Activated T-cell treated with anti-CD3 and anti-CD28 coated beads, Interleukin-2, amount 50 U/mL, for 72 hours (primary cell): ENCODE measurements at places on chromosomes 13 and 19.

GRCh38 chr19:6716610-6716970 is 3.9 kb downstream of the C3 start:
- DNase-seq = no peak

DNA sequence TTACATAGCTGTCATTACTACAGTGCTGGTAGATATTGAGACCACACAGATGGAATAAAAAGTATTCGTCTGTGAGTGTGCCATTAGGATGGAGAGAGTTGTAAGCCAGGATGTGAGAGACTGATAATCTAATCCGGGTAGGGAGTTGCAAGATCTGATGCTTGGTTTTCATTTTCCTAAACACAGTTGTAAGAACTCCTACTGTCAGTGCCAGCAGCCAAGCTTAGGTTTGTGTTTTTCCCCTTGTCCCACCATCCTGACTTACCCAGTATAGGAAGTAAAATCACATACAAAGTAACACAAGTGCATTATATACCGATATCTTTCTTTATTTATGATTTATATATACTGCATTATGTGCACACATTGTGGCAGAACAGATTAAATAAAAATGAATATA is 726.4 kb upstream of the PCDH20 start:
- no peak for DNase-seq

- DNase-seq = no peak
Measured at GRCh38 chr13:94859811-94860210, 147.5 kb upstream of the SOX21 start.

GRCh38 chr19:12611361-12611699 is 610 bp downstream of the ZNF791 start:
- DNase-seq = no peak

- DNase-seq = peak; percentile 45
Measured at GRCh38 chr19:38869160-38869835, 8.8 kb downstream of the RINL start.

- peak; percentile 69 for DNase-seq
Measured at GRCh38 chr19:18865973-18866799, 29.8 kb downstream of the CERS1 start.

DNA sequence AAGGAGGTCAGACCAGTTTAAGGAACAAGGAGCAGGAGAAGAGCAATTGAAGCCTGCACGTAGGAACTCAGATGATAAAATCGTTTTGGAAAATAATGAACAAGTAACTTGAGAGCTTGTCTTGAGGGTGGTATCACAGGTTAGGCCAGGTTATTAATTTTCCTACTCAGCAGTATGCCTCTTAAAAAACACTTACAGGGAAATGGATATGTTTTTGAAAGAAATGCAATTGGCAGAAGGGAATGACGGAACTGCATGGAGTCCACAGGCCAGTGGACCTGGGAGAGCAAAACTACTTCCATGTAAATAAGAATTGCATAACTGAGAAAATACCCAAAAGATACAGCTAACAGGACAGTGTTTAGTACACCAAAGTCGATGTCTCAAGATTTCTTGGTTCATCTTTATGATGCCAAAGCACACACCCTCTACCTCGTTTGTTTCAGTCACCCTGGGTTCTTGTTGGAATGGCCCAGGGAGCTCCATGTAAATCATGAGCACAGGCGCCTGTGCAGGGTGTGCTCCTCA is 35.2 kb downstream of the MBNL2 start:
- no peak for DNase-seq

DNA sequence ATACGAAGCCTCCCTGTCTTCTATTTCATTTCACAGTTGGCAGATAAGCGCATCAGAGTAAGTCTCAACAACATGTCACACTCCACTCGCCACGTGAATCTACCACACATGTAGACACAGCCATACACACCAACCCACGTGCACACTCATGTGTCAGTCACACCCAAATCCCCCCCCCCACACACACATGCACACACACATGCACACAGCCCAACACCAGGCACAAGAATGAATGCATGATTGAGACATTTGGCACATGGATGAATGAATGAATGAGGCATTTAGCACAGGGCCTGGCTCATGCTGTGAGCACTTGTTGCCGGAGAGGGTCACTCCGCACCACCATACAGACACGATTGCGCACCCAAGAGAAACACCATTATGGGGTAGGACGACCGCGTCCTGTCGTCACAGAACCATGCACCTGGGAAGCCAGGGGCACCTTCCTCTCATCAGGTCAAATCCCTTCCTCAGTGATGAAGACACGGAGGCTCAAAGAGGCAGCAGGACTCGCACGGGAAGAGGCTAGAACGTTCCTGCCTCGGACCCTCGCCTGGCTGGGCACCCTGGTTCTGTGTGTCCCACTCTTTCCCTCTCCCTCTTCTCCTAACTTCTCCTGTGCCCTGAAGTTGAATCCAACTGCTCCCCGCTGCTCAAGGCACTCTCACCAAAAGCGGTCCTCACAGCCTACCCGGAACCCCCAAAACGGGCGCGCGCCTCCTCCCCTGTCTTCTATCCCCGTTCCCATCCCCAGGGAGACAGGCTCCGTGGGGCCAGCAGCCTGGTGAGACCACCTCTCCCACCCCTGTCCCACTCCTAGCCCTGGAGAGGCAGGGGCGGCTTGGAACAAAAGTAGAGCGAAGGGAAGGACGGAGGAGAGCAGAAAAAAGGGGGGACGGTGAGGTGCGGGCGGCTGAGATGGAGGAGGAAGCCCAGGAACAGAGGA is 1.3 kb downstream of the MEIS3 start:
- no peak for DNase-seq

DNA sequence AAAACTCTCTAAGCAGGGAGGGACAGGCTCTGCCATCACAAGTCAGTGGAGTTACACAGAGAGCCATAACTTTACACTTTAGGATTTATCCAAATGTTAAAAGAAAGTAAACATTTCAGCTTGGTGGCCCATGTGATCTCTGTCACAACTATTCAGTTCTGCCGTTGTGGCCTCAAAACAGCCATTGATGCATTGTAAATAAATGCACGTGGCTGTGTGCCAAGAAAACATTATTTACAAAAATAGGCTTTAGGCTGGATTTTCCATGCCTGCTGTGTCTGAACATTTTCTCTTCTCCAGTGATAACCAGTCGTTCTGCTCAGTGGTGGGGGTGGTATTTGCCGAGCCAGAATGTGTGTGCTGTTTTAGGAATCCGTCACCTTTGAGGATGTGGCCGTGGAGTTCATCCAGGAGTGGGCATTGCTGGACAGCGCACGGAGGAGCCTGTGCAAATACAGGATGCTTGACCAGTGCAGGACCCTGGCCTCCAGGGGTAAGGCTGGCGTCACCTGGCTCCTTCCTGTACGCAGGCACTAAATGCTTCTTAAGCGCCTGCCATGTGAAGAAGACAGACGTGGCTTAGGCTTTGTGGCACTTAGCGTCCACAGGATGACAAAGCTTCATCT is 4.9 kb downstream of the ZNF333 start:
- no peak for DNase-seq

DNA sequence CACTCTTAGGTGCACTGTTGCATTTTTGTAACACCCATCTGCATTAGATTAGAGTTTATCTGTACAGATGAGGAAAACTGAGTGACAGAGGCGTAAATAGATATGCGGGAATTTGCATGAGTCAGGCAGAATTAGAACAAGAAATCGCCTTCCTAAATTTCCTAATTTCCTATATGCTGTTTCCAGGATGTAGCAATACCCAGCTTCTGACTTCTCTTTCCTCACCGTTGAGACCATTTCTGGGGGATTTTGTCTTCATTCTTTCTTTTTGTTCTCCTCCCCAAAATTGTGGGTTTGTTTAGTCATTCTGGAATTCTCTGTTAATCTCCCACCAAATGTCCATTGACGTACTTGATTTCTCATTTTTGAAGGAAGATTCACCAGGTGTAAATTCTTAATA is 10.6 kb upstream of the ZNF792 start:
- no peak for DNase-seq

- no peak for DNase-seq
Measured at GRCh38 chr19:32874605-32875004, 5.0 kb upstream of the SLC7A9 start.

DNA sequence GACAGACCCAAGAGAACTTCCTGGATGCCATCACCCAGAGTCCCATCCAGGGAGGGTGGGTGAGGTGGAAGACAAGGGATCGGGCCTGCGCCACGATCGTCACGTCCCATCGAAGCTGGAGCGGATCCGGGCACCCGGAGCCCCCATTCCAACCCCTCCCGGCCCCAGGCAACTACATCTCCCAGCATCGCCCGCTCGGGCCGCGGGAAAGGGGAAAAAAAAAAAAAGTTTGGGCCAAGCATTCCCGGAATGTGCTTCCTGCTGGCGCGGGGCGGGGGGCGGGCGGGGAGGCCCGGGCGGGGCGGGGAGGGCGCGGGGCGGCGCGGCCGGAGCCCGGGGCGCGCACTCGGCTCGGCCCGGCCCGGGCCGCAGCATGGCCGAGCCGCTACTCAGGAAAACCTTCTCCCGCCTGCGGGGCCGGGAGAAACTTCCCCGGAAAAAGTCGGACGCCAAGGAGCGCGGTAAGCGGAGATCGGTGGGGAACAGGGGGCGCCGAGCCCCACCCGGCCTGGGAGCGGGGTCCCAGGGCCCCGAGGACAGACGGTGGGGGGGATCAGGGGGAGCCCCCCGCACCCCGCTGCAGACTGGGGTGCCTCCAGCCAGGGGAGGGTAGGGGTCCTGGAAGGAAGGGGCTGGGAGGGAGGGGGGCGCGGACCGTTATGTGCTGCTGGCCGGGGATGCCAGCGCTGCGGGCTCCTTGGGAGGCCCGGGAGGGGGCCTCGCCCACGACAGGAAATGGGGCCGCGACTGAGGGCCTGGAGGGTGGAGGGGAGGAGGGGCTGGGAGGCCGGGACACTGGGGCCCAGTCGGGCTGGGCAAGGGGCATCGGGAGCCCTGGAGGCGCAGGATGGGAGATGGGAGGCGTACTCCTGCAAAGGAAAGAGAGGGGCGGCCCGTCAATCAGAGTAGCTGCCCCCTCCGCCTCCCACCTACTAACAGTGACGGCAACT is at the start of gene SYDE1:
SYDE1 (plus strand) TSS at position 341 of the 950 bp plus-strand sequence; CDS start at position 374, 33 bp downstream.
- DNase-seq = peak; percentile 62

DNA sequence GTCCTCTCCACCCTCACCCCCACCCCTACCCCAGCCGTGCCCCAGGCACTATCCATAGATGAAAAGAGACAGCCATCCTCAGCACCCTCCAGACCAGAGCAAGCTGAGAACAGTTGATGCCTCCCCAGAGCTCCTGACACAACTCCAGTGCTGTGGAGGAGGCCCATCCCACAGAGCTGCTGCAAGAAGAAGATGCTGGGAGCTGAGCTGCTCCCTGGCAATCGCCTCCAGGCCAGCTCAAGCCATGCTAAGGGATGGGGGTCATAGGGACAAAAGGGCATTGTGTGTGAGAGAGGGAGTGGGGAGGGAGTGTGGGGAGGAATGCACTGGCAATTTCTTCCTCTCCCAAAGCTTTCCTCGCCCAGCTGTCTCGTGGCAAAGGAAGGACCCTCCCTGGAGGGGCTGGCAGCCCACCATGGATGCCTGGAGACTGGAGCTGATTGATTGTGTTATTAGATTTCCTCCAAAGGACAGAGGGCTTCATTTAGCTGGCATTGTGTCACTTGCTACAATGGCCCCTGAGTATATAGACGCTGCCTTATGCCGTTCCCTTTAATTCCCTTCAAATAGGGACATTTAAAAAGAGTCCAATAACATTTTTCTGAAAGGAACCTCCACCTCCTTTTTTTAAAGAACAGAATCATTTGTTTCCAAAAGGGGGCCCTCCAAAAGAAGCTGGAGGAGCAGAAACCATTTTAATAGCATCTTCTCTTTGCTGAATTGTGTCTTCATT is 476.4 kb downstream of the FOXO1 start:
- DNase-seq = no peak

GRCh38 chr13:46289260-46289955 is 77.7 kb downstream of the LRRC63 start:
- DNase-seq = no peak

DNA sequence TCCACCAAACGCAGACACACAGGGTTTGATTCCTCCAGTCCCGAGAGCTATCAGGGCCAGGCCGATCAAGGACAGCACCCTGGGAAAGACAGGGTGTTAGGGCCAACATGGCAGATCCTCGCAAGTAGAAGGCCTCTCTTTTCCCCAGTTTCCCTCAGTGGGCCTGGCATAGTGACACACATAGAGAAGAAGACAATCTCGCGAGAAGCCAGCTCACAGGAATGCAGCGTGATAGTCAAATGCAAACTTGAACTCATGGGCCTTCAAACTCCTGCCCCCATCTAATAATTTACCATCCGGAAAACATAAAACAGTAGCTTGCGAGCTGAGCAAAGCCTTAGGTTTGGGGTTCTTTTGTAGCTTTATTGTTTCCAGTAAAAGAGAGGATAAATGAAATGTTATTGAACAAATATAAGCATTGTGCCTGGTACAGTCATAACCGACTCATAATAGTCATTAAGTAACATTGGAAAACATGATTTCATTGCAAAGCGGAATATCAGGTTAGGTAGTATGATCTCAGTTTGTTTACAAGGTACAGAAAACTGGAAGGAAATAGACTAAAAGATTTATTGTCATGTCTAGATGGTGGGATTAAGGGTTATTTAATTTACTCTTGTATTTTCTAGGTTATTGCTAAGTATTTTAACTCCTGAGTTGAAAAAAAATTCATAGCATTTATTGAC is 30.5 kb downstream of the SLC15A1 start:
- no peak for DNase-seq

- no peak for DNase-seq
Measured at GRCh38 chr19:23065306-23065705, 51.5 kb upstream of the ZNF730 start.

GRCh38 chr19:44341794-44342193 is 14.7 kb downstream of the ZNF112 start:
- no peak for DNase-seq

GRCh38 chr19:13127051-13127450 is 9.0 kb downstream of the NACC1 start:
- DNase-seq = no peak

- DNase-seq = no peak
Measured at GRCh38 chr13:58978331-58978730, 1185.4 kb downstream of the DIAPH3 start.

DNA sequence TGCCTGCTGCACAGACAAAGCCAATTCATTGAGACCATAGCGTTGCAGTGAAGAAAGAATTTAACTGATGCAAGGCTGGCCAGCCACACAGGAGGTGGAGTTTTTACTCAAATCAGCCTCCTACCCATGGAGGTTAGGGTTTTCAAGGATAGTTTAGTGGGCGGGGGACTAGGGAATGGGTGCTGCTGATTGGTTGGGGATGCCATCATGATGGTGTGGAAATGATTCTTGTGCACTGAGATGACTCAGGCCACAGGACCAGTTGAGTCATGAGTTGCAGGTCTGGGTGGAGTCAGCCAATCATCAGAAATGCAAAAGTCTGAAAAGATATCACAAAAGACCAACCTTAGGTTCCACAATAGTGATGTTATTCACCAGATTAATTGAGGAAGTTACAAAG is 359.6 kb downstream of the FOXO1 start:
- DNase-seq = peak; percentile 68

- DNase-seq = no peak
Measured at GRCh38 chr19:2389594-2389993, 29.5 kb downstream of the TMPRSS9 start.

DNA sequence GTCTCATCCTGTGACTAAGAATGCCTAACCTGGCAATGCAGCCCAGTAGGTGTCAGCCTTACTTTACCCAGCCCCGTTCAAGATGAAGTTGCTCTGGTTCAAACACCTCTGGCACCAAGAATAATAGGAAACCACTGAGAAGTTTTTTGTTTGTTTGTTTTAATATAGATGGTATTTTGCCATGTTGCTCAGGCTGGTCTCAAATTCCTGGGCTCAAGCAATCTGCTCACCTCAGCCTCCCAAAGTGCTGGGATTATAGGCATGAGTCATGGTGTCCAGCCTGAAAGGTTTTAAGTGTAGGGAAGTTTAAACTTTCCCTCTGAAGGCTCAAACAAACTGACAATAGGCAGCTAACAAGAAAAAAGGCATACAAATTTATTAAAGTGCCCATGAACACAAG is 51.2 kb upstream of the ABCC4 start:
- DNase-seq = no peak

GRCh38 chr13:73259061-73260017 is 200.5 kb downstream of the KLF5 start:
- no peak for DNase-seq
